Sigmoid colon (tissue), 7 donors: ENCODE measurements at places on chromosomes 1 and 21. TPM values are rescaled to one million over a fixed set of nuclear protein-coding genes. Genes with fewer than 3 reads are reported as not detected.
A peak's percentile ranks its signal among the peaks of the same experiment; 100 is the strongest.

GRCh38 chr1:212121779-212122178, 86.2 kb downstream of the DTL start:
- DNase-seq = no peak

DNA sequence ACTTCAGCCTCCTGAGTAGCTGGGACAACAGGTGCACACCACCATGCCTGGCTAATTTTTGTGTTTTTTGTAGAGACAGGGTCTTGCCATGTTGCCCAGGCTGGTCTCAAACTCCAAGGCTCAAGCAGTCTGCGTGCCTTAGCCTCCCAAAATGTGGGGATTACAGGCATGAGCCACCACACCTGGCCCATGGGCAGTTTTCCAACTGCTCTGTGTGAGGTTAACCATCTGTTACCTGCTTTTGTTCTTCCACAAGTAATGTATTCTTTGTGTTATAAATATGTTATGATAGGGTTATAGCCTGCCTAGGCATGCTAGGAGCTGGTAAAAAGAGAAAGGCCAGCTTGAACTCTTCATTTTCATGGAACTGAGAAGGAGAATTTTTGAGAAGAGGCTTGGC, 30.7 kb downstream of the TUFT1 start:
- DNase-seq = no peak

GRCh38 chr1:153466908-153467307, 6.5 kb upstream of the S100A7 start:
- no peak for DNase-seq

- no peak for DNase-seq
These were observed 23.8 kb downstream of the HSD11B1 start for GRCh38 chr1:209728466-209728865.

DNA sequence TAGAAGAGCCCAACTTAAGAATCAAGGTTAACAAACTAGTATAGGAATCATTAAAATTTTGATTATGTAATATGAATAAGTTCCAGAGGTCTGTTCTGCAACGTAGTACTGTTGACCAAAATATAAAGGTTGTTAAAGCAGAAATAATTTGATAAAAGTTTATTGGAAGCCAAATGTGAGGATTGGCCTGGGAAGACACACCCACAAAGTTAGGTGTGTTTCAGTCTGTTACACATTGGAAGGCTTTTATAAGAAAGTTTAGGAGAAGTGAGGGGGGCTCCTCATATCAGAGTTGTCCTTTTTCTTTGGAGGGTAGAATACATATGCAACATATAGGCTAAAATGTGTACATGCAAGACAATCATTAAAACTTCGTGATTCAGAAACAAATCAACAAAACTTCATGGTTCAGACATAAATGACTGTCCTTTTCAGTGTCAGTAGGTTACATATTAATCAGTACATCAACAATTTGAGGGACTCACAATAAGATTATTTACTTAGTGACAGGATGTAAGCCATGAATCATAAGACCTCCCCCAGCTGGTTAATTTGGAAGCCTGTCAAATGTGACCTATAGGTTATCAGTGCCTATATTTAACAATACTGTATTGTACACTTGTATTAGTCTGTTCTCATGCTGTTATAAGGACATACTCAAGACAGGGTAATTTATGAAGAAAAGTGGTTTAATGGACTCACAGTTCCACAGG, 245.0 kb upstream of the B3GALT2 start:
- no peak for DNase-seq

KMO gene
- 5.4 TPM for total RNA-seq

DNA sequence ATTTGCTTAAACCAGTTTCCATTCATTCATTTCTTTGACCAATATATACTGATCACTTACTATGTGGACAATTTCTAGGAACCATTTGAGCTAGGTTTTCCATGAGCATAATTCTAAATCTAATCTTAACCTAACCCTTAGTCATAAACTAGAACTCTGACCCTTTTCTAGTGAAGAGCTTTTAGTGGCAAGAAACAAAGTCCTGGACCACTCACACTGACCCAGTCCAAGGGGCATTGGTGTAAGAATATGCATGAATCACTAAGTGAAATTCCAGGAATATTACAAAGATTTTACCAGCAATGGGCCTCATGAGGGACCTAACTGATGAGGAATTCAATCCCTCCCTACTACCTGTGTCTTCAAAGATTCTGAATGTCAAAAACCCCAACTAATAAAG, 40.6 kb upstream of the SLC2A1 start:
- DNase-seq = no peak

- DNase-seq = no peak
These were observed 40.7 kb upstream of the ETS2 start for GRCh38 chr21:38765056-38765455.

GRCh38 chr1:32197837-32198236, 2.6 kb upstream of the CCDC28B start:
- no peak for DNase-seq

DNA sequence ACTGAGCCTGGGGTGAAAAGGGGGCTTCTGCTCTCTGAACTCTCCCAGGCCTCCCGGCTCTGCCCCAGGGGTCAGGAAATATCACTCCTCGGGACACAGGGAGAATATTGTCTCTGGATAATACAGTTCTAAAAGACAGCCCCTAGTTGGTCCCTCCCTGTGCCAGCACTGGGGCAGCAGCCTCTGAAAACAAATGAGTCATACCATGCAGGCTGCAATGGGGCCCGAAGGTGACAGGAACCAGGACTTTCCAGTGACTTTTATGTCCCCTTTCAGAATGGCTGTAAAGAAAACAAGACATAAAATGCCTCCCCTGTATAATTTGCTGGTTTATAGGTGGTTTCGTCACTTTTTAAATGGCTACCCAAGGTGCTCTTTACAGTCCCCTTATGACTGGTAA, 360.0 kb downstream of the NPHP4 start:
- no peak for DNase-seq

DNA sequence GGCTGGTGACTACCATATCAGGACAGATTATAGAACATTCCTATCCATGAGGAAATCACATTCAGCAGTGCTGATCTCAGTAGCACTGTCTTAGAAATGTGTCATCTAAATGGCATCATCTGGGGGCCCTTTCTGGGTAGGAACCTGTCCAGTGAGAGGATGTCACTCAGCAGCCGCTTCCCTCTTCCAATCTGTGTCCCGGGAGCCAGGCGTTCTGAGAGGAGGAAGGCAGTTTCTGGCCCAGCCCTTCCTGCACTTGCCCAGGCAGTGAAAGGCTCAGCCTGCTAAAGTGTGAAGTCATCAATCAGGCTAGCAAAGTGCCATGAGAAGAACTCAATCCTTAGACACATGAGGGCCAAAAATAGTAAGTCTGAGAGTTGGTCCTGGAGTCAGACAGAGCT, 25.6 kb downstream of the RAB4A start:
- DNase-seq = no peak

DNA sequence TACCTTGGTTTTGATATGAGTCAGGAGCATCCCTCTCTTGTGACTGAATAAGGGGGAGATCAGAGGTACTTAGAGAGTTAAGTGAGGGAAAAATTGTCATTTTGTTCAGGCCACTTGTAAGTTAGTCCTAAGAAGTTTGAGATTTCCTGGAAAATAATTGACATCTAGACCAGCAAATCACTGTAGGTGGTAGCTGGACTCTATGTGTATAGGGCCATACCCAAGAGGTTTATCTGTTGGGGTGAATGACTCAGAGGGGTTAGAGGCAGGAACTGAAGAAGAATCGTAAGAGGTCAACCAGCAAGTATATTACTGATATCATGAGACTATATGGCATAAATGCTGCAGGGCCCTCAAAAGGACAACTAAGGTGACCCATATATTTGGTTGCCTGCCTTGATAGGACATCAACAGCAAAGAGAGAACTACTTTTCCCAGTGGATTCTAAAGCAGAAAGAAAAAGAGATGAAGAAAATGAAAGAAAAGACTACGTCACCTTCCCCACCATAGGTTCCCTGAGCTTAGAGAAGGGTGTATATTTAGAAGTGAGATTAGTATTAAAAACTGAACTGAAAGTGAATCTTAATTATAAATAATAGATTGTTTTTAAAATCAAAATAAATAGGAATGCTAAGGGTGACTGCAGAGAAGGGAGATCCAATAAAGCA, 8.0 kb upstream of the RNPC3 start:
- no peak for DNase-seq

RASAL2 gene
- 25.5 TPM for total RNA-seq

DNA sequence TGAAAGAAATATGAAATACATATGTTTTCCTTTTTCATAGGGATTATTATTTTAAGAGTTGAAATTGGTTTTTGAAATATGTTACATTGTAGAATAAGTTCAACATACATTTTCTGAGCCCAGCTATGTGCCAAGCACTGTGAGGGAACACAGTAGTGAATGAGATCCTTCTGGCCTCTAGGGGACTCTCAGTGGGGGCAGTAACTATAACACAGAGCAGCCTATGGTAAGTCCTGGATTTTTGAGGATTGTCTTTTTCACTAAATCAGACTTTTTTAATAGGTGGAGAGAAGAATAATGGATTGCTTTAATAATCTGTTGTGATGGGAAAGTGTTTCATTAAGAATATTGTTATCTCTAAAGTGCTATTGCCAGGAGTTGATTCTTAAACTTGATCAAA, 2.4 kb downstream of the DNAJC6 start:
- no peak for DNase-seq

CYP2J2 gene
- total RNA-seq = 0.71 TPM

DNA sequence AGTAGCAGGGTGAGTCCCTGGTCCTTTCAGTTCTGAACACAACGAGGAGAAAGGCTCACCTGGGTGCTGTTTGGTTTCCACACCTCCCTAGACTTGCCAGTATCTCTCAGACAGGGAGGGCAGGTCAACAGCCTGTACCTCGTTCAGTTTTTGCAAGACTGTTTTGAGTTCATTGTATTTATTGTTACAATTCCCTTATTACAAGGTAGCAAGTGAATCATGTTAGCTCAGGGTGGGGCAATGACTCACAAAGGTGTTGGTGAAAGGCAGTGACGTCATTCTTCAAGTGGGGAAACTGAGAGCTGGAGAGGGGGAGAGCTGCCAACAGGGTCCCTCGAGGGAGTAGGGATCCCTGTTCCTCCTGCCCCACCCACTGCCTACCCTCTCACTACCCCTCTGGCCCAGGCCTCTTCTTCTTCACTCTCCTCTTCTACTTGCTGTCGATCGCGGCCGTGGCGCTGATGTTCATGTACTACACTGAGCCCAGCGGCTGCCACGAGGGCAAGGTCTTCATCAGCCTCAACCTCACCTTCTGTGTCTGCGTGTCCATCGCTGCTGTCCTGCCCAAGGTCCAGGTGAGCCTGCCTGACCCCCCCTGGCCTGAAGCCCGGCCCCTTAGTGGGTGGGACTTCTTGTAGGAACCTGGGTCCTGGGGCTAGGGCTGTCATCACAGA, 13.4 kb downstream of the SERINC2 start:
- no peak for DNase-seq

- DNase-seq = no peak
These were observed 53.7 kb downstream of the TP53BP2 start for GRCh38 chr1:223792046-223792445.

DNA sequence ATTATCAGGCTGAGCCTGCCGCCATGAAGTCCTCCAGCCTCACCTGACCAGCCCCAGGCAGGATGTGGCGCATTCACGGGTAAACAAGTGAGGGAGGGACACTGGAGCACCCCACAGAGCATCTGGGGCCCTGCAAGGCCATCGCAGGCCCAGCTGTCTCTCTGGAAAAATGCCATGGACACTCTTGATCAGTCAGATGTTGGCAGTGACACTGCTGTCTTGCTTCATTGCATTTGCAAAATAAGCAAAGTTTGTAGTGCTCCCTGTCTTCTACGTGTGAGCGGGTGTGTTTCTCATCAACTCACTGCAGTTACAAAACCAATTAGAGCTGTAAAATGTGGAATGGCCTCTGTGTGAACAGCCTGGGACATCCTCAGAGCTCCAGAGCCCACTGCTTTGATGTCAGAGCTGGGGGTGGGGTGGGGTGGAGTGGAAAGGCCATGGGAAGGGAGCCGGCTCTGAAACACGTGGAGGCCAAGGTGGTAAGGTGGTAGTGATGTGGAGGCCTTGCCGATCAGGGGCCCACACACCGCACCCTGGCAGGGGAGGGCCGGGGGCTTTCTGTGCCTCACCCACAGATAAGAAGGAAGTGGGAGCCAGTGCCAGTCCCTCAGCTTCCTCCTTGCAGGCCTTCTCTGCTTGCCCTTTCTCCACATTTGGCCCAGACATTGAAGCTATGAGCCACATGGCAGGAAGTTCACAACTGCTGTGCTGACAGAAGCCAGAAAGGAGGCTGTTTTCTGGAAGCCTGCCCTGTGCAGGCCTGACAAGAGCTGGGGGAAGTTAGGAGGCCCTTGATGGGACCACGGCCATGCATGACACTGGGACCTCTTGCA, 254.9 kb downstream of the RHOU start:
- peak; percentile 93 for DNase-seq

DNA sequence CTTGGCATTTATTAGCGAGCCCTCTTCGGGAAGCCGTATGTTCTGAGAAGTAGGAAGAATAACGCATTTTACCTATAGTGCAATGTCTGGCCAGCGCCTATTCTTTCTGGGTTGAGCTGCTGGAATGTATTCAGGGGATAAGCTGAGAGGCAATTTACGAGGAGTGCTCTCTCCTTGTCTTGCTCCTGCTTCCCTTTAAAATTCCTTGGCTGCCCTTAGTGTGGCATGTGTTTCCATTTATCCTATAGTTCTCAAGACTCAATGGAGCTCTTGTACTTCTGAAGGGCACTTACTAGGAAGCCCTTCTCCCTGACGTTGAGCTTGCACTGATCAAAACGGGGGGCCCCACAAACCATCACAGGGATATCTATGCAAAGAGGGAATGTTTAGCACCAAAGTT, 364.6 kb downstream of the DISC1 start:
- DNase-seq = no peak
